ENCODE measurements at places on chromosomes 4 and X. TPM values are rescaled to one million over a fixed set of nuclear protein-coding genes. Genes with fewer than 3 reads are reported as not detected.

DNA sequence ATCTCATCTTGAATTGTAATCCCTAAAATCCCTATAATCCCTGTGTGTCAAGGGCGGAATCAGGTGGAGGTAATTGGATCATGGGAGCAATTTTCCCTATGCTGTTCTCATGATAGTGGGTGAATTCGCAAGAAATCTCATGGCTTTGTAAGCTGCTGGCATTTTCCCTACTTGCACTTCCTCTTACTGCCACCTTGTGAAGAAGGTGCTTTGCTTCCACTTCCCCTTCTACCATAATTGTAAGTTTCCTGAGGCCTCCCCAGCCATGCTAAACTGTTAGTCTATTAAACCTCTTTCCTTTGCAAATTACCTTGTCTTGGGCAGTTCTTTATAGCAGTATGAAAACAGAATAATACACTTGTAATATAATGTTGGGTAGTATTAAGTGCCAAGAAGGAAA, 1087.4 kb upstream of the SLIT2 start:
- DNase-seq: no peak

DNA sequence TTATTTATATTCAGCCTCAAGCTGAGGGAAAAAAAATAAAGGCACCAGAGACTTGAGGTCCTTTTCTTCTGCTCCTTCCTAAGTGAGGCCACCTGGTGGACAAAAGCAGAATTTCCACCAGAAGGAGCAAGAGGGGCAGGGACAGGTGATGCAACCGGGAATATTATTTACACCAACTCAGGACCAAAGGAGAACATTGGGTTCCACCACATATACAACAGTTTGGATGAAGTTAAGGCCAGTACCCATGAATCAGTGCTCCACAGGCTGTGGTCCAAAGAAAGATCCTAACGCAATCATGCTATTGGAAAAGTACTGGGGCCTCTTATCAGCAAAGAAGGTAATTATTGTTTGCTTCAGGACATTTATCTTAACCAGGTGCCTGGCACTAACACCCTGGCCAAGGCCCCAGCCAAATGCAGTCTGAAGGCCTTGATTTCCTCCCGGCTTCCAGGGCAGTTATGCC, 57.4 kb downstream of the TSC22D3 start:
- no peak for DNase-seq

GRCh38 chr4:55722132-55722531, 86.0 kb upstream of the NMU start:
- DNase-seq: no peak

DNA sequence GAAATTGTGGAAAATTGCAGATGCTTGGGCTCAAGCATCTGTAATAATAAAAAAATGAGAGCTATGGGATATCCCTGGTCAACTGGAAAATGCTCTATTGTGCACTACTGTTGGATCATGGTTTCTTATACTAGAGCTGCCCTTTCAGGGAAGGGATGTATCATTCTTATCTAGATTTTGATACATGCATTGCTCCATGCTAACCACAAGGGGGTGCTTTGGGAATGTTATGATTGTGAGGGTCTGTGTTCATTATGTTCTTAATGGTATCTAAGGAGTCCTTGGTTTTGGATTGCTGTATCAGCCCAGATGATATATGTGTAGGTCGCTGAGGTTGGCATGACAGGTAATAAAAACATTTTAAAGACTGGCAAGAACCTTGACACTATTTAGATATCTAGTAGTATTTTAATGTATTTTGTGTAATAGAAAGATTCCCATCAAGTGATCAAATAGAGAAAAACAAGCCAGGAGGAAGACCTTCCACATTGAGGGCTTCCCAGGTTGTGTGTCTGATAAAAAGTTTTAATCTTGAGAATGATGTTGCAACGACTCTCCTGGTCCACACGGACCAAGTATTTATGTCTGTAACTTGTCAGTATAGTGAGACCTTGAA, 49.2 kb upstream of the TLR2 start:
- DNase-seq: no peak

Gene ADH1C
- total RNA-seq: not detected
